G401 (cell line): ENCODE measurements at places on chromosomes 12 and 14.

GRCh38 chr12:50778663-50779590, 15.0 kb downstream of the ATF1 start:
- no peak for DNase-seq

DNA sequence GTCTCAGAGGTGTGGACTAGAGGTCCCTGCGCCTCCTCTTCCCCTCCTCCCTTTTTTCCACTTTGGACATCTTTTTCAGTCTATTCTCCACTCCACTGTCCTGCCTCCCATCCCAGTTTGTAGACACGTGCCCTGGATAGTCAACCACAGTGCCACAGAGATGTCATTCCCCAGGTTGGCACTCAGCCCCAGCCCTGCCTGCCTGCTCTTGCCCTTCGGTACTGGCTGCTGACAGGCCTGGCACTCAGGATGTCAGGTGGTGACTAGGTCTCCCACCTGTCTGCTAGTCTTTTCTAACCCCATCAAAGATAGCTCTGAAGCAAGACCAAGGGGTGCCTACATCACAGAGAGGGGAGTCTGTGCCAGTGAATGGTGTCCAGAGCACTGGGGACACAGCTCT, 15.8 kb downstream of the KRT71 start:
- no peak for DNase-seq

DNA sequence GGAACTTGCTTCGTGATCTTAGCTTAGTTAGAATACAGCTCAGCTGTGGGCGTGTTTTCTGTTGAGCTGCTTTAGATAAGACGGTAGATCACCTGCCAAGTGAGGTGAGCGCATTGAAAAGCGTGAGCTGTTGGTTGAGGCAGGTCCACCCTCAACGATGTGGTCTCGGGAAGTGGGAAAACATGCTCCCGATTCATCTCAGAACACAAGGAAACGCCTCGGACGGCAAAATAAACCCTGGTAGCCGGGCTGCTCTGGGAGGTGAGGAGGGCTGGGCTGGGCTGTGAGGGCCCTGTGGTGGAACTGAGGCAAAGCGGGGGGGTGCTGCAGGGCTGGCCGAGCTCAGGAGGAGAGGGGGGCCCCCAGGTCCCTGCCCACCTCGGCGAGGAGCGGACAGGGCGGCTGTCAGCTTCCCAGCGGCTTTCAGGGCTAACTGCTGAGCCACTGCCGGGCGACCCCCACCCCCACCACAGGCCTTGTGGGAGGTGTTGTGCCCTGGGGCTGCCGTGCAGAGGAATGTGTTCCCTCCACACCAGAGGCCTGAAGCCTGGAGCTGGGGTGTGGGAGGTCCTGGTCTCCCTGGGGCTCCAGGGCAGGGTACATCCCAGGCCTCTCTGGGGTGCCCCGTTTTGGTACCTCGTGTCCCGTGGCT, 30.7 kb downstream of the NOC4L start:
- DNase-seq, result no peak

DNA sequence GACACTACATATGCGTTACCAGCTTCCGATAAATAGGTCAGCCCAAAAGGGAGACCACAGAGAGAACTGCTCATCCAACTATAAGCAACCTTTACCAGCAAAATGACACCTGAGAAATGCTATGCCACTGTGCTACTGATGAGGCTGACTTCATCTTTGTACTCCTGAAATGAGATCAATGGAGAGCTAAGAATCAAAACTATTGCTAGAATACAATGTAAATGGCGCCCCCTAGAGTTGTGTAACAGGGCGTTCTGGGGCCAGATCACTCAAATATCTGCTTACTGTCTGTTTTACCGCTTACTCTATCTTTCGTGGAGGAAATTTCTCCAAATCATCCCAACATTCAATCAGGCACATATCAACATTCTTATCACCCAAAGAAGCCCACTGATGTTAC, 4.6 kb downstream of the ZNF384 start:
- peak; percentile 73 for DNase-seq

DNA sequence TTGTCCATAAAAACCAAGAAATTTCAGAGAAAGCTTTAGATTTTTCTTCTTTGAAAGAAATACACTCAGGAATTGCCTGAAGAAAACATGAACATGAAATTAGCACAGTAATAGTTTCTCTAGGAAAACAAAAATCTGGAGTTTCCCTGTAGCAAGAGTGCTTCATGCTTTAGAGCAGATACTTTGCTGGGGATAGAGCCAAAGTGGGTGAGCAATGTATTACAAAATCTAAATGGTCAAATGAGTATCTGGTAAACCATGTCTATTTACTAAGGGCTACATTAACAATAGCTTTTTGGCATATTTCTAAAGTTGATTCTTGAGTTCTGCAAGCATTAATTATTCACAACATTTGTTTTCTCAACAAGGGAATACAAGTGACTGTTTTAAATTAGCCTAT, 26.2 kb downstream of the AVPR1A start:
- no peak for DNase-seq

DNA sequence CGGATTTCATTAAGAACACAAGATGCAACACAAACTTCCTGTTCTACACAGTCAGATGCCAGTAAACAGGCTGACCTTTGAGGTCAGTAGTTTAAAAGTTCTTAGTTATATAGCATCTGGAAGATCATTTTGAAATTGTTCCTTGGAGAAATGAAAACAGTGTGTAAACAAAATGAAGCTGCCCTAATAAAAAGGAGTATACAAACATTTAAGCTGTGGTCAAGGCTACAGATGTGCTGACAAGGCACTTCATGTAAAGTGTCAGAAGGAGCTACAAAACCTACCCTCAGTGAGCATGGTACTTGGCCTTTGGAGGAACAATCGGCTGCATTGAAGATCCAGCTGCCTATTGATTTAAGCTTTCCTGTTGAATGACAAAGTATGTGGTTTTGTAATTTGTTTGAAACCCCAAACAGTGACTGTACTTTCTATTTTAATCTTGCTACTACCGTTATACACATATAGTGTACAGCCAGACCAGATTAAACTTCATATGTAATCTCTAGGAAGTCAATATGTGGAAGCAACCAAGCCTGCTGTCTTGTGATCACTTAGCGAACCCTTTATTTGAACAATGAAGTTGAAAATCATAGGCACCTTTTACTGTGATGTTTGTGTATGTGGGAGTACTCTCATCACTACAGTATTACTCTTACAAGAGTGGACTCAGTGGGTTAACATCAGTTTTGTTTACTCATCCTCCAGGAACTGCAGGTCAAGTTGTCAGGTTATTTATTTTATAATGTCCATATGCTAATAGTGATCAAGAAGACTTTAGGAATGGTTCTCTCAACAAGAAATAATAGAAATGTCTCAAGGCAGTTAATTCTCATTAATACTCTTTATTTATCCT, 13.5 kb downstream of the PTGER2 start:
- no peak for DNase-seq

DNA sequence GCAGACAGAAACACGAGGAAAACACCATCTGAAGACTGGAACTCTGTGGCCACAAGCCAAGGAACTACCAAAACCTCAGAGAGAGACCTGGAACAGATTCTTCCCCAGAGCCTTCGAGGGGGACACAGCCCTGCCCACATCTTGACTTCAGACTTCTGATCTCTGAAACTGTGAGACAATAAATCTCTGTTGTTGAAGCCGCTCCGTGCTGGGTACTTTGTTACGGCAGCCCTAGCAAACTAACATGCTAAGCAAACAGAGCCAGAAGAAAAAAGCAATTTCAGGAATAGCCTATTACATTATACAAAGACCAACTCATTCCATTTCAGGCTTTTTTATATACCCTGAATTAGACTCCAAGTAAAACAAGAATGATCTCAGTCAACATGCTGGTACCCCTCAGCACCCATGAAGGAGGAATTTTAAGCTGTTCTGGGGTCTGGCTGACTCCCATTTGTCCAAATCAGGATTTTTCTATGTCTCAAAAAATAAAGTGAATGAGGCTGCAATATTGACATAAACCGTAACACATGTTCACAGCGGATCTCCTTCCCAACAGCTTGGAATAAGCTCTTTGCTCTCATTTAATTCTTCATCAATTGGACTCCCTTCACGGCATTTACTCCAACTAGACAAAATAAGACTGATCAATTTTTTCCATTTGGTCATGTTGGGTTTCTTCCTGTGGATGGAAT, 190.1 kb downstream of the FOXN3 start:
- DNase-seq, result peak; percentile 71

DNA sequence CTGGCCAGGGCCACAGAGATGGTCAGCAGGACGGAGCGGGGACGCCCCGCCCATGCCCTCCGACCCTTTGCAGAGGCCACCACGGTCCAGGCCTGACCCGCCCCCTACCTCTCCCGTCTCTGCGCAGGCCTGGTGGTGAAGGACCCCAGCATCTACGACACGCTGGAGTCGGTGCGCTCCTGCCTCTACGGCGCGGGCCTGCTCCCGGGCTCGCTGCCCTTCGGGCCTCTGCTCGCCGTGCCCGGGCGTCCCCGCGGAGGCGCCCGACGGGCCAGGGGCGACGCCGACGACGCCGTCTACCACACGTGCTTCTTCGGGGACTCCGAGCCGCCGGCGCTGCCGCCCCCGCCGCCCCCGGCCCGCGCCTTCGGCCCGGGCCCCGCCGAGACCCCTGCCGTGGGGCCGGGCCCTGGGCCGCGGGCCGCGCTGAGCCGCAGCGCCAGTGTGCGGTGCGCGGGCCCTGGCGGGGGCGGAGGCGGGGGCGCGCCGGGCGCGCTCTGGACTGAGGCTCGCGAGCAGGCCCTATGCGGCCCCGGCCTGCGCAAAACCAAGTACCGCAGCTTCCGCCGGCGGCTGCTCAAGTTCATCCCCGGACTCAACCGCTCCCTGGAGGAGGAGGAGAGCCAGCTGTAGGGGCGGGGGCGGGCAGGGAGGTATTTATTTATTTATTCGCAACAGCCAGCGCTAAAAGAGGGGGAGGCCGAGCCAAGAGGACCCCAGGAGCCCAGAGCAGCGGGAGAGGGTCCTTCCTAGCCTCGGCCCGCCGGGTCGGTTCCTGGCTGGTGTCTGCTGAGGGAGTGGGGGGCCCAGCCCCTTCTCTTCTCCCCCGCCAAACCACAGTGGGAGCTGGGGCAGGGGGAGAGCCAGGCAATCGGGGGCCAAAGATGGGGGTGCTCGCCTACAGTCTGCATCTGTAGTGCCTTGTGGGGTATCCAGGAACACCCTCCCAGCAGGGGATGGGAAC, 8.1 kb downstream of the TAMALIN start:
- DNase-seq, result no peak

- peak; percentile 46 for DNase-seq
Measured at GRCh38 chr14:95886366-95887056, 9.9 kb downstream of the TUNAR start.

DNA sequence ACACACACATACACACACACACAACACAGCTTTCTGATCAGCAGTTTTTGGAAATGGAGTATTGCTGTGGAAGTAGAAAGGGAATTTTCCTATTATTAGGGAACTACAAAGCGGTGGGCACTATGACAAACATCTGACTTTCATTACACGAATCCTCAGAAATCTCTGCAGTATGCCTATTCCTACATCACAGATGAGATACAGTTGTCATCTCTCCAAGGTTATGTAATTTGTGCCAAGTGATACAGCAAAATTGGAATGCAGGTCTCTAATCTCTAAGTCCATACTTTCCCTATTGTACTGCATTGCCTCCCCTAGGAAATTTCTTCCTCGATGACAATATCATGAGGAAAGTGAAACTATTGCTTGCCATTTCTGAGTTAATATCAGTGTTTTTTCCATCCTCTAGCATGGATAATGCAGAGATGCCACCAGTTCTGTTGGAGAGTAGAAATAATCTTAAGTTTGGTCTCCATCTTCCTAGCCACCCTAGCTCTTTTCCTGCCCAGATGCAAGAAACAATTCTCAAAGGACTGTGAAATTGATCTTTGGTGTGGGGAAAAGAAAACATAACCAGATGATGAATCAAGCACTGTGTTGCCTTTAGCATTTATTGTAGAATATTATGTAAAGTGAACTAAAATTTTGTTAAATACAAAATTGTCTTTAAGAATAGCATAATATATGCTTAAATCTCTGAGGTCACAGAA, 94.7 kb downstream of the ERGIC2 start:
- no peak for DNase-seq

- DNase-seq, result no peak
Measured at GRCh38 chr14:104149617-104150135, 11.3 kb downstream of the KIF26A start.

- no peak for DNase-seq
Measured at GRCh38 chr14:48876806-48877340, 709.3 kb downstream of the RPS29 start.

DNA sequence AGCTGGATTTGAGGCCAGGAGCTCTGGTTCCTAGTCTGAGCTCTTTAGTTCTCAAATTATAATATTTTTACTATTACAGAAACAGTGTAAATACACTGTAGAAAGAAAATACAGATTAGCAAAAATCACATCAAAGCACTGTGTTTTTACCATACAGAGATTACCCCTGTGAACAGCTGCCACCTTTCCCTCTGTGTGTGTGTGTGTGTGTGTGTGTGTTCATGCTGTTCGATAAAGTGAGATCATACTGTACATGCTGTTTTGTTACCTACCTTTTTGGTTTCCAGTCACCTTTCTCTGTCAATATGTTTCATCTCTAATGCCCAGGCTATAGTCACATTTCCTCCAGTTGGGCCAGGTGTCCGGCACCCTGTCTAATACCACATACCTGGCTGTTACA, 26.9 kb downstream of the MVK start:
- no peak for DNase-seq

GRCh38 chr12:100435957-100436356, 37.7 kb upstream of the NR1H4 start:
- no peak for DNase-seq

DNA sequence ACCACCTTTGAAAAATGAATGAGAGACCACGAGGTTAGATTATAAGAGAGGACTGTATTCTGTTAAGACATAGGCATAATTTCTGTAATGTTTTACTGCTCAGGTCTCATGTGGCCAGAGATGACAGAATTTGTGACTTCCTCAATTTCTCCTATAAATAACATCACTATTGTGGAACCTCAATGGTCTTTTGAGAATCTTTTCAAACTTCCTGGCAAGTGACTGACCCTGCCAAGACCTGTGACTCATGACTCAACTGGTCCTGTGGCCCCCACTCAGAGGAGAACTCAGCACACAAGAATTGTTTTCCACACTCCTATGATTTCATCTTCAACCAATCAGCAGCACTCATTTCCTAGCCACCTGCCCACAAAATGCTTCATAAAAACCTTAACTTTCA, 508.2 kb upstream of the ATP2B1 start:
- DNase-seq, result no peak

GRCh38 chr12:115232455-115233156, 548.6 kb upstream of the TBX3 start:
- no peak for DNase-seq

- no peak for DNase-seq
Measured at GRCh38 chr12:119869720-119870119, 7.4 kb downstream of the CIT start.
